Omental fat pad (tissue), 4 donors: ENCODE measurements at places on chromosomes 6 and 20.
A peak's percentile ranks its signal among the peaks of the same experiment; 100 is the strongest.

DNA sequence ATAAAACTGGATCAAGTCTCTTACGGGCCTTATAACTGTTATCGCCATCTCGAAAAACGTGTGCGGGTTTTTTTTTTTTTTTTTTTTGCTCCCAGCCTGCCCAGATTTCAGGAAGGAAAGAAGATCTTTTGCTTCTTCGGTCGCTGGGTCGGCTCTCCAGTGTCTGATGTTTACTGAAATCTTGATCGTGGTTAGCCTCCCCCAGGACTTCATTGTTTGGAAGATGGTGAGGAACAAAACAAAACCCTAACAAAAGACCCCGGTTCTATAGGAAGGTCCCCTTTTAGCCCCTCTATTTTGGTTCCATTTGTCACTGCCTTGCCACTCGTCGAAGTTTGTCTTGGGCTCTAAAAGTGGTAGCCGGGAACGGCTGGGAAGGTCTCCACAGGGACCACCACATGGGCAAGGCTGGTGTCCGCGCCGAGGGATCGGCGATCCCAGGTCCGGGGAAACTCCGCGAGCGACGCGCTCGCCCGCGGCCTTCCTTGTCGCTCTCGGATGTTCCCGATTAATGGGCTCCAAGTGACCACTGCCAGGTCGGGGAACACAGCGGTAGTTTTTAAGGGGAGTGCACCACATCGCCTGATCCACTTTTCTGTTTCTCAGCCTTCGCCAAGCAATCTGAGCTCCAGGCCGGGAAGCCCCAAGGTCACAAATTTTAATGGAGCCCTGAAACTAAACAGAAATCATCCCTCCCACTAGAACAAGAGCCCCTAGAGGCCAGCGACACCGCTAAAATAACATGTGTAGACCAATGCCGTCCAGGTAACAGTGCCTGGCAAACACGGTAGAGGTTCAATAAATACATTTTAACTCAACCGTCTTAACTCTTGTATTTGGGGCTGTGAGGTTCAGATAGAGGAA is 27.0 kb downstream of the TRIM27 start:
- DNase-seq: no peak

- DNase-seq: no peak
Observed at GRCh38 chr6:674956-675355, 18.0 kb downstream of the EXOC2 start.

- DNase-seq: no peak
Observed at GRCh38 chr6:23316931-23317330, 747.6 kb downstream of the HDGFL1 start.

- DNase-seq: no peak
Observed at GRCh38 chr20:62047666-62048345, 17.9 kb downstream of the TAF4 start.

DNA sequence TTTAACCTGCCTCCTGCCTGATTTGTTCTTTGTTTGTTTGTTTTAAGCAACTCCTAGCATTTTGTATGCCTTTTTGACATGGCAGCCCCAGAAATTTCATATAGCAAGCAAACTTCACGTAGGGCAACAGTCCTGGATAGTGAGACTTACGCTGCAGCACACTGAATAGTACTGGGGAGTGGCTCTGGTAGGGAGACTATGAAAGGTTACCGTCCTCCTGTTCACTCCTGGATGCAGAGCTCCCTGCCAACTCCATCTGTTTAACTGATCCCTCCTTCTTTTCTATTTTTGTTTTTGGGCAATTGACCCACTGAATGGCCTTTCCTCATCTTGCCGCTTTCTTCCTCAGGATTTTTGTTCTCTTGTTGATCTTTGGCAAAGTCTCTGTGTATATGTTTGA is 44.5 kb upstream of the BMP6 start:
- no peak for DNase-seq

DNA sequence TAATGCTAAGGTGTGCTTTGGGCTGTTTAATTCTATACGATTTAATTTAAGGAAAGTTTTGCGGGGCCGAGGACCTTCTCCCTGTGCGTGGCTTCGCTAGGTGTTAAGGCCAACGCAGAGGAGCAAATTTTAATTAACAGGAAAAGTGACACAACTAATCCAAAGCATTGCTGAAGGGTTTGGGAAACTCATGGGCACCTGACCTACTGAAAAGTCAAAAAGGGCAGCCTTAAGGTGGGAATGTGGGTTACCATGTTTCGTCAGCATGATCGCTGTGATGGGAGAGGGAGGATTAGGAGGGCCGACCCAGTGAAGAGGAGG is 415 bp upstream of the CUL9 start:
- no peak for DNase-seq

DNA sequence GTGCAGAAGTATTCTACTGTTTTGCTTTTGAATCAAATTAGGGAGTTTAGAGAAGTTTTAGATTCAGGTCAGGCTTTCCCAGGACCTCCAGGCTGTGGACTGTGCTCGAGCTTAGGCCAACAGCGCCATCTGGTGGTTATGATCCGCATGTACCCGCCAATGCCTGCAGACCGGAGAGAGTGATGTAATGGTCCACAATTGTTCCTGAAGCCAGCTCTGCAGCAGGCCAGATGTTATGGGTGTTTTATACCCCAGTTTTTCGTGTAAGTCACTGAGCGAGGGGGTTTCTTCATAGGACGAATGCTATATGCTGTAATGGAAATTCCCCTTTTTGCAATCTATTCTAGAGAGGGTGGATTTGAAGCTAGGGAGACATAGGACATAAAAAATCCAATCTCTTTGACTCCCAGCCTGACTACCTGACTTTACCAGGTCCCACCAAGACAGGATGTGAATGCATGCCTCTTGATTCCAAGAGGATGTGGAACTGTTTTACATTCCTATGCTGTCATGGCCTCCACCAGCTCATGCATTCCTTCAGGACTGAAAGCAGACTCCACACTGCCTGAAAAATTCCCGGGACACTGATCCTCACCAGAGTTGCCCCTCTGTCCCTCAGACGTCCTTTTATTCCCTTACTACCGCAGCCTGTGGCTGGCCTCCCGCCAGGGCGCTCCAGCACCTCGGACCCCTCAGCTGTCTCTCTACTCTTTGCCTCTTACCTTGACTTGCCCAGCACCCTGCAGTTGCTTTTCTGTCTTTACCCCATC is 41.2 kb upstream of the LY86 start:
- peak; percentile 90 for DNase-seq

- DNase-seq: no peak
Observed at GRCh38 chr6:147126618-147127022, 77.6 kb upstream of the STXBP5 start.
